GOT3 (cell line): ENCODE measurements at places on chromosomes 4 and X.

- DNase-seq: no peak
These were observed 125.1 kb upstream of the PSAPL1 start for GRCh38 chr4:7559741-7560395.

DNA sequence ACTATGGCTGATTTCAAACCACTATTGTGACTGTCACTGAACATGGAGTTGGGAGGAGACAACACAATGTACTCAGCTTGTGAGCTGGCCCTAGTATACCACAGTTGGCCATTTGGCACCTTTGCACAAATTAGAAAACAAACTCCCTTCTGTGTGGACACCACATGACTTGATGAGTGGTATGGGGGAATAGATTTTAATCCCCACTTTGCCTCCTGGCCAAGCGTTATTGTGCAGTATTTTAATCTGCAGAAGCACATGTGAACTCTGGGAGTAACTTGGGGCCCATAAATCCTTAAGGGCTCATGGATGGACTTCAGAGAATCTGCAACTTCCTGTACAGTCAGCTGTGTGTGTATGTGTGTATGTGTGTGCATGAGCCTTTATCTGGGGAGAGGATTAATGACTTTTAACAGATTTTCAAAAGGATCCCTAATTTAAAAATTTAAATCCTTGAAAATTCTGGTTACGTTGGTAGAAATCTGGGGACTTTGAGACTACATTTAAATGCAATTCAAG, 105.0 kb upstream of the PAQR3 start:
- no peak for DNase-seq

GRCh38 chr4:165152527-165152926, 39.9 kb upstream of the TMEM192 start:
- no peak for DNase-seq

DNA sequence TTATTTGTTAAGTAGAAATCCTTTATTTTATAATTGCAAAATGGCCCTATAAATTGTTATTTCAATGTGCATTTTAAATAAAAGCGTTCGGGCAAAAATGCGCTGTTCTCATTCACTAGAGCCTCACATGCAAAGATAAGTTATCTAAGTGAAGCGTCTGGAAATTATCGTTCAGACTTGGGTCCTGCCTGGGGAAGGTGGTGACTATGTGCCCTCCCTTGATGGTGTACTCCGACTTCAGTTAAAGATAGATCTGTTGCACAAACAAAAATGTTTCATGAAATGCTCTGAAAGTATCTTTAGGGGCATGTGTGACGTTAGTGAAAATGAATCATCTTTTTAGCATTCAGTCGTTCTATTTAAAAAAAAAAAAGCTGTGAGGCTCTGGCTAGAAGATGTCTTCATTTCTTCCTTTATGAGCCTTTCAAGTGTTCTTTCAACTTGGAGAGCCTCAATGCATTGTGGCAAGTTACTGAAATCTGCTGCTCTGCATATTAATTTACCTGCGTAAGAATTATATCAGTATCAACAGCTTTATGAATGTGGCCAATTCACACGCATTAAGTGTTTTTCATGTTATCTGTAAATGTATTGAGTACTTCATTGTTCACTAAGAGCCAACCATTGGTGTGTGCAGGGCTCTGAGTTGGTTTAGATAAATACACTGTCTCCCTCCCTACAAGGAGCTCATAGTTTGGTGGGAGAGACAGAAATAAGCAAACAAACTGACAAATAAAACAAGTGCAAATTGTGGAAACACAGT, 83.0 kb downstream of the AFF1 start:
- no peak for DNase-seq

GRCh38 chrX:79161655-79162054, 17.2 kb downstream of the GPR174 start:
- no peak for DNase-seq

DNA sequence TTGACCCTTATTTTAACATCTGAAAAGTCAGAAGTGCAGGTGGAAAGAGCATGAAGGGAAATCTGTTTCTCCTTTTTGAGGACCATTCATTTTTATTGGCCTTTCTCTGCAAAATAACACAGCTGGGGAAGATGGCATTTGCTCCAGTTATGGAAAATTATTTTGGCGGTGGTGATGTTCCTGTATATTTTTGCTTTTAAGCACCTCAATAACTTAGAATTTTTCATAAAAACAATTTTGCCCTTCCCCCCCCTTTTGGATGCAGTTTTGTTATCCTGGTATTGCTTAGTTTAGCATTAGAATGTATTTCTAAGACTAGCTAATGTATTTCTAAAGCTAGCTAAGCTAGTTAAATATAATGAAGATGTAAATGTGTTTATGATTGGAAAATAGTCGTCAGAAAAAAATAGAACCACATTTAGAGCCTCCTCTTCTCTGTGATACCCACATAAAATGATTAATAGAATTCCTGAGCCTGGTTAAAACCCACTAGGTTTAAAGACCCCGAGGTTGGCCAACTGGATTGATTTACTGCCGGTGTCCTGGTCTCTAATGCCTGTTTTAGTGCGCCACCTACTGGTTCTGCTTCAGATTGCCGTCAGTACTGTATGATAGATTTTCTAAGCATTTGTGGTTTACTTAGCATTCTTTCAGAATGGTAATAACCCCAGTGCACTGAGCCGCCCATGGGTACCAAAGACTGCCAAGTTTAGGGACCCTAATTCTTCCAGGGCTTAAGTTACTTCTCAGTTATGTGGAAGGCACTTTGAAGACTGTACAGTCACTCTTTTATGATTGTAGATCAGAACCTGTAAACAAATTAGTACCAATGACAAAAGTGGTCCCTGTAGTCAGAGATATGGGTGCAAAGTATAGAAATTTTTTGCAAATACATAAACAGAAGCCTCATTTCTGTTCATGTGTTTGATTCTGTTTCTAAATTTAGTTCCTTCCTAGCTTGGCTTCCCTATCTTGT, 11.4 kb downstream of the KLF3 start:
- DNase-seq: peak; percentile 19

DNA sequence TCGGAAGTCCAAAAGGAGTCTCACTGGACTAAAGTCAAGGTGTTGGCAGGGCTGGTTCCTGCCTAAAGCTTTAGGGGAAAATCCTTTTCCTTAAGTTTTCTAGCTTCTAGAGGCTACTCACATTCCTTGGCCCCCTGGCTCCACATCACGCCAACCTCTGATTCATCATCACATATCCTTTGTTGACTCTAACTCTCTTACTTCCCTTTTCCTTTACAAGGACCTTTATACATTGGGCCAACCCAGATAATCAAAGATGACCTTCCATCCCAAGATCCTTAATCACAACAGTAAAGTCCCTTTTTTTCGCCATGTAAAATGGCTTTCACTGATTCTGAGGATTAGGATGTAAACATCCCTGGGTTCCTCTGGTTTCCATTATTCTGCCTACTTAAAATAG, 146.4 kb upstream of the DCAF8L1 start:
- DNase-seq: no peak

DNA sequence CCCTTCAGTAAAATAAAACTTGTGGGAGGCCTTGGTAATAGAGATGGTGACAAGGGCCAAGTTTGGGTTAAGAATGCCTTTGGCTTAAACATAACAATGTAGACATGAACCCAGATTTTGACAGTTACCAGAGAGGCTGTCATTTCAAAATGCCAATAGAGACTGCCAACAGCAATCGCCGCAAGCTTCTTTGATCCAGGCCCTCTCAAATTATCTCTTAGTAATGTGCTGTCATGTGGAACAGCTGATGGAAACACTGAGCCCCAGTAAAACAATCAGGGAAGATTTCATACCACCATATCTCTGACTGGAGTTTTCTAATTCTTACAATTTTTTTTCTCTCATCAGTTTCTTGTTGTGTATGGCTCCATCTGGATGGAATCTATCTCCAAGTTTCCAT, 80.5 kb downstream of the ZNF330 start:
- no peak for DNase-seq

DNA sequence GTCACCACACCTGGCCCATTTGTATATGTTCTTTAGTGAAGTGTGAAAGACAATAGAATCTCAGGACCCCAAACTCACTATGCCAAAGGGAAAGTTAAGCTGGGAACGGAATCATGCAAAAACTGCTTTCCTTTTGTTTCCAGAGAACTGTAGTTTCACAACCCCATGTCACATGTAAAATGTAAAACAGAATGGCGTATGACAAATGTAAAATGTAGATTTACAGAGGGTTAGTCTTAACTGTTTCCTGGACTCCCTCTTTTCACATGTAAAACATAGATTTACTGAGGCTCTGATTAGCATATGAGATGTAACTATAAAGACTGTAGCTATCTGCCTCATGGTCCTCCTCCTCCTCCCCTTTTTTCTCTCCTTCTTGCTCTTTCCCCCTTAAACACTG, 66.3 kb downstream of the ABLIM2 start:
- DNase-seq: no peak

- no peak for DNase-seq
These were observed 8.4 kb upstream of the LDOC1 start for GRCh38 chrX:141185366-141185765.

DNA sequence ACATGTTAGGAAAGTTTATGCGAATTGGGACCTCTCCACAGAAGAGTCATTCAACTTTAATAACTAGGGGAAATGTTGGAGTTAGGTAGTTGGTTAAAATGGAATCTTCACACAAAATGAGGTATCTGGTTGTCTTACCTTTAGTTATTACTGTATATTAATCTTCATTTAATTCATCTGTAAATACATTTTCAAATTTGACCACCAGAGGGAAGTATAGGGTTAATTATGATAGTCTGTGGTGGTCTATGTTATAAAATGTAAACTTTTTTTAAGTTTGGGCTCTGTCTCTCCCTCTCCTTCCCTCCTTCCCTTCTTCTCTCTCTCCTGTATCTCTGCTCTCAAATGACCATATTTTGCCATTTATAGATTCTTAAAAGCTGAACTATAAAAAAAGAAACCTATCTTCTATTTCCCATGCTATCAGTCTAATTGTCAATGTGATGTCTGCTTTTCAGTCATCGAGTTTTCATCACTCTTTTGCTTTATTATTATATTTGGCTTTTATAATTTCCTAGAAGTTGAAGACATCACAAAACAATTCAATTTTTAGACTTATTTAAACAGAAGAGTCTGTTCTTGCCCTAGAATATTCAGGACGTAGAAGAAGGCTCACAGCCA, 49.8 kb downstream of the TMEM144 start:
- DNase-seq: no peak

DNA sequence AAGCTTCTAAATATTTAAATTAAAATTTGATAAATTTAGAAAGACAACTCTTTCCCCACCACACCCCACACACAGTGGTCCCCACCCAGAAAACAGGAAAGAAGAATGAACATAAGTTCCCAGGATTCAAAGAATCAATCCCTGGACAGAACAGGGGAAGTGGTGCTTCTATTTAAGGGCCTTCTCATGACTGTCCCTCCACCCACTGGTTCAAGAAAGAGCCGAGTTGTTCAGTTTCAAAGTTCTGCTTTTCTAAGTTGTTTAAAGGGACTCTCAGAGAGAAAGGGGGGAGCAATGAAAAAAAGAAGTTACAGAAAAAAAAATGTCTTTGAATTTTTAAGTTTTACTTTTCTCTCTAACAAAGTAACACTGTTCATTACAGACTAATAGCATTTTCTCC, 195.8 kb downstream of the PDGFC start:
- no peak for DNase-seq

GRCh38 chr4:45425135-45425534, 698.7 kb downstream of the GABRG1 start:
- DNase-seq: no peak

DNA sequence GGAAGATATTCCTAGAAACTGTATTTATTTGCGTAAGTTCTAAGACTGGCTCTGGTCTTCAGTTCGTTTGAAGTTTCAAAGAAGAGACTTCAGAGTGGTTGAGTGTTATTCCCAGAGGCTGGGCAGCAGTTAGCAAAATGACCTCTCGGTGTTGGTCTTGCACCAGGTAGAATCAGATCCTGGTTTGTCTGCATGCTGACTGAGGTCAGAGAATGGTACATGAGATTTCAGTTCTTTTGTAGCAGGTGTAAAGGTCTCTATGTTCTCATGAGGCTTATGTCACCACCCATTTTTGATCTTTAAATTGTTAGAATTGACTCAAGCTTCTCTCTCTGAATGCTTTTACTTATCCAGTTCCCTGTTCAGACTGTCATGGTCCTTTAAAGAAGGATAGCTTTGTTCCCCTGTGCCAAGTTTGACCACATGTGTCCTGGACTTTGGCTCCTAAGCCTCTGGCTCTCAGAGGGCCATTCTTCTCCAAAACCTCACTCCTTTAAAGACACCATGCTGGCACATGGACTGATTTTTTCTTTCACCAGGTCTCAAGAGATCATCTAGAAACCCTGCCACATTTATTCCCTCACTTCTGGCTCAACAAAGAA, 355.8 kb upstream of the BOD1L1 start:
- no peak for DNase-seq

DNA sequence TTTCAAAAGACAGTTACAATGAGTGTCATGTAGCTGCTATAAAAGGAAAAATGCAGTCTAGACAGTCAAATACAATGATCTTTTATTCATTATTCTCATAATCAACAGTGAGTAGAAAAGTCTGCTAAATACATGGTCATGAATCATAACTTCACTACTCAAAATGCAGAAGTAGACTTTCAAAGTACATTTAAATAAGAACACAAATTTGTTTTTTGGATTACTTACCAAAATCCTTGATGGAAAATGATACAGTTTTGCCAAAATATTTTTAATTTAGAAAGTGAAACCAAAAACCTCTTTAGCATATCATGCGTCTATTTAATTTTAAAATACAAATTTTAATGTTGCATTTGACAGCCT, 4.9 kb downstream of the ACSL4 start:
- no peak for DNase-seq

GRCh38 chr4:139126898-139127297, 50.1 kb downstream of the ELF2 start:
- DNase-seq: no peak

DNA sequence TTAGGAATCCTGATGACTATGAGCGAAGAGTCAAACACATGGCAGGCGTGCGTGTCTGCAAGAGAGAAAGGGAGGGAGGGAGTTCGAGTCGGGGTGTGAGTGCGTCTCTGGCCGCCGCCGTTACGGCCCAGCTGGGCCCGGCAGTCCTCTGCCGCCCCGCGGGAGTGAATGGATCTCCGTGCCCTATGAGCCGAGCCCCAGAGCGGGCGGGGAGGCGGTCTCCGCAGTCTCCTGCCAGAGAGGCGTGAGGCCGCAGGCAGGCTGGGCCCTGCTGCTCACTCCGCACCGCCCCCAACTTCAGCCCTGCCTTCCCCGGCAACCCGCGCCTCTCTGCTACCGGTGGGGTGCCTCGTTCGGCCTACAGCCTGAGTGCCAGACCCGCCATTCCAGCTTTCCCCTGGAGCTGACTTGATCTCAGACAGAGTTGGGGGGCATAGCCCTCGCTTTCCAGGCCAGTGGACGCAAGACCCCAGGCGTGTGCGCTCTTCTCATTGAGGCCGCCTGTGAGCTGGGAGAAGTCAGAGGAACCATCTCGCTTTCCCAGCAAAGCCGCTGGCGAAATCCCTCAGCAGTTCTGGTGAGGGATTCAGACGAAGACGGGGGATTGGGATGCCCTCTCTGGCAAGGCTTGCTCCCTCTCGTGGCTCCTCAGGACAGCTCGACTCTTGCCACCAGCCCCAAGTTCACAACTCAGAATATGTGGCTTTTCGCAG, 1.4 kb downstream of the SLC16A2 start:
- peak; percentile 4 for DNase-seq
